Right lung (tissue), 10 donors: ENCODE measurements at places on chromosomes 12 and 14. TPM values are rescaled to one million over a fixed set of nuclear protein-coding genes. Genes with fewer than 3 reads are reported as not detected.

GRCh38 chr12:45655186-45655585 lies 74.3 kb upstream of the ARID2 start:
- DNase-seq = no peak

- DNase-seq = no peak
Observed at GRCh38 chr14:28870033-28870564, 103.5 kb downstream of the FOXG1 start.

- DNase-seq = no peak
Observed at GRCh38 chr14:72002731-72003130, 70.5 kb downstream of the RGS6 start.

Gene ANO4
- 5.7 TPM for polyA plus RNA-seq

Gene B3GNT4
- 0.74 TPM for polyA plus RNA-seq

GRCh38 chr14:103545219-103545914 lies 16.4 kb downstream of the TRMT61A start:
- DNase-seq = no peak
